Fibroblast of skin of back (primary cell): ENCODE measurements at places on chromosomes 4 and X.

DNA sequence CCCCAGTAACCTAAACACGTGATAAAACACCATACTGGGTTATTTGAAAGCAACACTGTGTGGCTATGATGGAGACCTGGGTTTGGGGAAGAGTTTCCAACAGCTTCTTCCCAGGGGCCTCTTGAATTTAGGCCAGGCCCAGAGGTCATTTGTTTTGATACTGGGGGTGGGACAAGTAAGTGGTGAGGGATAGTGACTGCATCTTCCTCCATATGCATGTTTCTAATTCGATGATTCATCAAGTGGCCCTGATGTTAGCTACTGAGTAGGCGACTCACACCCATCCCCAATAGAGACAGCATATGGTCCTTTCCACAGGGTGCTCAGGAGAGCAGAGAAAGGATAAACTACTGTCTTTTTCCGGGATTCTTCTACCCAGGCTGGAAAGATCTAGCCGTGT, 2.7 kb downstream of the NDP start:
- DNase-seq: peak; percentile 84

- peak; percentile 22 for DNase-seq
These were observed 103.8 kb downstream of the EFNB1 start for GRCh38 chrX:68932611-68933010.

GRCh38 chr4:43332052-43332425, 439.5 kb downstream of the GRXCR1 start:
- DNase-seq: peak; percentile 53

GRCh38 chr4:127732623-127733328, 2.6 kb downstream of the SLC25A31 start:
- DNase-seq: peak; percentile 56

DNA sequence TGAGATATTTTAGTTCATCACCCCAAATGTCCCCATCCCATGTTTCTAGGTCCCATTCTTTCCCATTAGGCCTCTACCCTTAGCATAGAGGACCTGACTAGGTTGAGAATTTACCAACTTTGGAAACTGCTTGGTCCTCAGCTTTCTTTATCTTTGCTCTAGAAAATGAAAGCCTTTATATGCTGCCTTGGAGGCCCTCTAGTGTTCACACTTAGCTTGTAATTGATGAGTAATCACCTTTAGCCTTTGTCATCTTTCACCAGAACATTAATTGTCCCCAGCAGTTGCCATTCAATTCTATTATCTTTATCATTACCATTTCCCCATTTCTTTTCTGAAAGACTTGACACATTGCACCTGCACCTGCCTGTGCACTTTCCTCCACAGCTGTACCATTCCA, 589.2 kb upstream of the NR3C2 start:
- peak; percentile 29 for DNase-seq

DNA sequence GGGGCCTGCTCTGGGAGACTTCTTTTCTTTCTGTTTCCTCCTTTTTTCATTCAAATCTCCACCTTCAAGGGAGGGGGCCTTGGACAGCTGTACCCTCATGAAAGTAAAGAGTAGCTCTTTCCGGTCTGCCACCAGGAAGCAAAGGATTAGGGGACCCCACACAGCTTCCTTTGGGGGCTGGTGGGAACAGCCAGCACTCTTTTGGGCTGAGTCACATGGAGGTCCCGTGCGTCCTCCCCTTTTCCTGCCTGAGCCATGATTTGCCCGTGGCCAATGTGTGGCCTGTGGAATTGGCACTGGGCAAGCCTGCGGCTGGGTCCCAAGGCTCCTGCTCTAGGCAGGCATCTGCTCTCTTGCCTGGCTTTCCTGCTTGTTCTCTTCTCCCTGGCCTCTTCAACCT, 65.5 kb downstream of the FHDC1 start:
- DNase-seq: peak; percentile 26

DNA sequence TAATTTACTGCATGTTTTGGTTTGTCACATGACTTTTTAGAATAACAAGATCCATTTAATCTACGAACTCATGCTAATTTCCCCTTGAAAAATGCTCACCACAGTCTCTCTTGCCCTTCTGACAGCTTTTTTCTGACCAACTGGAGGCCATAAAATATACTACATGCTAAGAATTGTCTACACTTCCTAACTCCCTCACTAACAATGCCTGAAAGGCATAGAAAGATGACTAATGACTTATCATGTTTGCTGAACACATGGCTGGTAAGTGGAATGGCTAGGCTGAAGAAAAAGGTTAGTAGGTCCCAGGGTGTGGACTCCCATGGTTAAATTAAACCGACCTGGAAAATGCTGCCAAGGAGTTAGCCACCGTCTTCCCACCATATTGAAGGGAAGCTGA, 309.9 kb downstream of the SPOCK3 start:
- DNase-seq: no peak

- no peak for DNase-seq
These were observed 58.5 kb downstream of the ACOX3 start for GRCh38 chr4:8381814-8382581.
